Anterior cingulate cortex (tissue), 58 donors: ENCODE measurements at places on chromosomes 7 and 10.

DNA sequence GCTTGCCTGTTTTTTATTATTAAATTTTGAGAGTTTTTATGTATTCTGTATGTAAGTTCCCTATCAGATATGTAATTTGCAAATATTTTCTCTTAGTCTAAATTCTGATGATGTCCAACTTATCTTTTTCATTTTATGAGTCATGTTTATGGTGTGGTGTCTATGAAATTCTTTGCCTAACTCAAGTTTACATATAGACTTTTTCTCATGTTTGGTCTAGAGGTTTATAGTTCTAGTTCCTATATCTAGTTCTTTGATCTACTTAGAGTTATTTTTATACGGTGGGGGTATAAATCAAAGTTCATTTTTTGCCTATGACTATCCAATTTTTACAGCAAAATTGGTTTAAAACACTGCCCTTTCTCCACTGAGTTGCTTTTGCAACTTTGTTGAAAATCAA is 26.3 kb upstream of the CCDC7 start:
- no peak for DNase-seq

- DNase-seq: no peak
Observed at GRCh38 chr7:36372156-36372555, 17.5 kb upstream of the ANLN start.

GRCh38 chr7:51589111-51589510 is 272.5 kb upstream of the COBL start:
- DNase-seq: no peak

DNA sequence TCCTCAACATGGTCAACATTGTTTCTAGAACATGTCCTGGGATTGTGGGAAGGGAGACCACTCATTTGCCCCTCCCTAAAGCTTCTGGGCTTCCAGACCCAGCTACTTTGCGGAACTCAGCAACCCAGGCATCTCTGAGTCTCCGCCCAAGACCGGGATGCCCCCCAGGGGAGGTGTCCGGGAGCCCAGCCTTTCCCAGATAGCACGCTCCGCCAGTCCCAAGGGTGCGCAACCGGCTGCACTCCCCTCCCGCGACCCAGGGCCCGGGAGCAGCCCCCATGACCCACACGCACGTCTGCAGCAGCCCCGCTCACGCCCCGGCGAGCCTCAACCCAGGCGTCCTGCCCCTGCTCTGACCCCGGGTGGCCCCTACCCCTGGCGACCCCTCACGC is at the start of gene EPO:
EPO (plus strand) TSS at position 190 of the 392 bp plus-strand sequence. CDS start 513 bp downstream, outside the sequence.
- no peak for DNase-seq

GRCh38 chr7:133948588-133948987 is 178.6 kb upstream of the LRGUK start:
- no peak for DNase-seq

DNA sequence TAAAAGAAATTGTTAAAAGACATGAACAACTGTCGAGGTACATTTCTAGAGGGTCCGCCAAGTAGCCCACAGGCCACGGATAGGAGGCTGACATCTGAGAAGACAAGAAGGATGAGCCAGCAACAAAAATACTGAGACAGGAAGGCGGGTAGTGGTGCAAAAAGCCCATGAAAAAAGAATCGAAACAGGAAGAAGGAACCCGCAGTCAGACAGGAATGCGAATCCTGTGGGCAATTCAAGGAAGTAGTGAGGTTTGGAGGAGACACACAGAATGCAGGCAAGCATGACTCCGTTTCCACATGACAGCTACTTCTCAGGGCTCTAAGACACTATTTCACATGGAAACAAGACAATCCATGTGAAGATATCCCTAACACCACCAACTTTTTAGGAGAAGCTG is 125.2 kb downstream of the DOCK4 start:
- no peak for DNase-seq

GRCh38 chr10:112434988-112435619 is 11.6 kb downstream of the ZDHHC6 start:
- DNase-seq: no peak

DNA sequence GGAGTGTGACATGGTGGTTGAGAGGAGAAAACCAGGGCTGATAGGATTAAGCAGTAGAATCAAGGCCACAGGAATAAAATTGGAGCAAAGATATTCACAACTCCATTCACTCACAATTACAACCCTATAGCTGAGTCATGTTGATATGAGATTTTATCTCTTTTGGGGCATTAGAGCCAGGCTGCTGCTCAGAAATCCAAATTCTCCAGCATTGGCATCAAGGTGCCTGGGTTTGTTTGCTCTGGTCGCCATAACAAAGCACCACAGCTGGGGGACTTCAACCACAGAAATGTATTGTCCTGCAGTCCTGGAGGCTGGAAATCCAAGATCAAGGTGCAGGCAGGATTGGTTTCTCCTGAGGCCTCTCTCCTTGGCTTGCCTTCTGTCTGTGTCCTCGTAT is 52.5 kb upstream of the GRB10 start:
- no peak for DNase-seq

GRCh38 chr10:130745251-130745650 is 566.3 kb downstream of the TCERG1L start:
- no peak for DNase-seq

GRCh38 chr10:124599588-124600050 is 138.0 kb downstream of the LHPP start:
- no peak for DNase-seq

GRCh38 chr10:6153845-6154244 is 48.9 kb upstream of the PFKFB3 start:
- no peak for DNase-seq

DNA sequence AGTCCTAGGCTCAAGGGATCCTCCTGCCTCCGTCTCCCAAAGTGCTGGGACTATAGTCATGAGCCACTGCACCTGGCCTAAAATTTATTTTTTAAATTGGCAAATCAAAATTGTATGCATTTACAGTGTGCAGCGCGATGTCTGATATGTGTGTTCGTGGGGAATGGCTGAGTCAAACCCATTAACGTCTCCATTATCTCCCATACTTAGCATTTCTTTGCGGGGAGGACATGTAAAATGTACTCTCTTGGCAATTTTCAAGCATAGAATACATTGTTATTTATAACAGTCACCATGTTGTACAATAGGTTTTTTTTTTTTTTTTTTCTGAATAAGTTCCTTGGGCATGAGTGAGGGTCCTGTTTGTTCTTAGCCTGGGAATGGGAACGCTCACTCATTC is 3.8 kb downstream of the TMEM184A start:
- no peak for DNase-seq

GRCh38 chr10:38076687-38077086 is 17.4 kb upstream of the ZNF37A start:
- no peak for DNase-seq

DNA sequence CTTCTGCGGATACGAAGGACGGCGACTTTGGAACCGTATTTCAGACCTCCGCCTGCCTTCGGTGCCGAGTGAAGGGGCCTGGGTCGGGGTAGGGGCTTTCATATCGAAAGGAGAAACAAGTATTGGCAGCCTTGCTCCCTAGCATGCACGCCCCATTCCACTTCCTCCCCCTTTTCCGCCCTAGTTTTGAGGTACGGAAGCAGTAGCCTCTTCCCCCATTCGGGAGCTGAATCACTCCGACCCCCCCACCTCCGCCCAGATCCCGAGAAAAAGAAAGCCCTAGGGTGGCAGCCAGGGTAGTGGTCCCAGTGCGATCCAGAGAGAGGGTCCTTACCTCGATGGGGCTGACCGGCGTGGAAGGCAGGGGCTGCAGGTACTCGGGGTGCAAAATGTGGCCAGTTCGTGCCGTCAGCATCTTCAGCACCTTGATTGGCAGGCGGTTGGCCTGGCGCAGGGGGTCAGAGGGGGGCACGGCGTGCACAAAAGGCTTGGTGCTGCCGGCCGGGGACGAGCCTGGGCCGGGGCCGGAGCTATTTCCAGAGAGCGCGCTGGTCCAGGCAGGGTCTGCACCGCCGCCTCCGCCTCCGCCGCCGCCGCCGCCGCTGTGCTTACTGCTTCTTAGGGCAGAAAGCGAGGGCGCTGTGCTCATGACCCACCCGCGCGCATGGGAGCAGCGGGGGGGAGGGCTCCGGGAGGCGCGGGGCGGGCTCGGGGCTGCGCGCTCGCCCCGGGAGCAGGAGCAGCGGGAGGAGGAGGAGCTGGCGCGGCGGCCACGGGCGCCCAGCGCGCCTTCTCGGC is 594 bp downstream of the ZNF503 start:
- DNase-seq: peak; percentile 51

GRCh38 chr10:131145756-131146155 is 165.8 kb downstream of the TCERG1L start:
- DNase-seq: no peak

- DNase-seq: no peak
Observed at GRCh38 chr10:12156367-12157123, 27.1 kb downstream of the SEC61A2 start.

- no peak for DNase-seq
Observed at GRCh38 chr7:116805100-116805544, 57.3 kb upstream of the CAPZA2 start.

GRCh38 chr10:71264345-71265200 is 52.2 kb downstream of the UNC5B start:
- DNase-seq: no peak

- no peak for DNase-seq
Observed at GRCh38 chr7:128727239-128727638, 11.9 kb upstream of the CALU start.

- no peak for DNase-seq
Observed at GRCh38 chr10:87973635-87974034, 110.2 kb downstream of the PTEN start.

DNA sequence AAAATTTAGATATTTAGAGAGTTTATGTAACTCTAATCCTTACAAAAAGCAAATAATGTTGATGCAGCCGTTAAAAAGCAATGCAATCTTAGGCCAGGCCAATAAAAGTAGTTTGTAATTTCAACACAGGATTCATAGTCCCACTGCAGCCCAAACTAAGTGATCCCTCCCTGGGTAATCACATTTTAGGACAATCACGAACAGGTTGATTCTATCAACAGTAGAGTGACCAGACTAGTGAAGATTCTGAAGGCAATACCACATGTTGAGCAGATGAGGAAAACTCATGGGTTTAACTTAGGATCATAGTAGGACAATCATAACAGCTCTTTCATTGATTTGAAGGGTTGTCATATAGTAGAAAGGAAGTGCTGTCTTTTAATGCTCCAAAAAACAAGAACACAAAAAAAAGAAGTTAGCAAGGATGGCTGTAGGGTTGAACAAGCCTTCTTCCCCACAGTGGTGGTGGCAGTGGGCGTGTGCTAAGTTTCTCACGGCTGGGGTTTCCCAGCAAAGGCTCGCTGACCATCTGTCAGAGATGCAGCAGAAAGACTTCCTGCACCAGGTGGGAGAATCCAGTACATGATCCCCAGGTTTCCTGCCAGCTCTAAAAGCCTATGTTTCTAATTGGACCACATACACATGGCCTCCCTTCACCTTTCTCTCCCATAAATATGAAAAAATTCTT is 212.2 kb downstream of the CHRM2 start:
- DNase-seq: peak; percentile 6

GRCh38 chr10:115931309-115931708 is 341.7 kb downstream of the GFRA1 start:
- no peak for DNase-seq

- no peak for DNase-seq
Observed at GRCh38 chr10:17616403-17617030, 657 bp downstream of the HACD1 start.

DNA sequence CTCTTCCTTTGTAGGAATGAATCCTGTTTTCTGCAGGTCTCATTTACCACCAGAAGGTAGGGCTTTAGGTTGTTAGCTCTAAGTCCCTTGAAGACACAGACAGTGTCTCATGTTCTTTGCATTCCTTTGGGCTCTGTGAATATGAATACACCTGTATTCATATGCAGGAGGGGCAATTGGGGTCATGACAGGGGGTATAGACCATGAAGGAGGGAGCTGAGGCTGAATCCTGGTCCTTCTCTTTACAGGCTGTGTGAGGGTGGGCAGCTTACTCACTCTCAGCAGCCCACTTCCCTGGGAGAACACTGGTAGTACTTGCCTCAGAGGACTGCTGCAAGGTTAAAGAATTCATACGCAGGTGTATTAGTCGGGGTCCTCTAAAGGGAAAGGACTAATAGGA is 267.2 kb upstream of the MGMT start:
- no peak for DNase-seq

DNA sequence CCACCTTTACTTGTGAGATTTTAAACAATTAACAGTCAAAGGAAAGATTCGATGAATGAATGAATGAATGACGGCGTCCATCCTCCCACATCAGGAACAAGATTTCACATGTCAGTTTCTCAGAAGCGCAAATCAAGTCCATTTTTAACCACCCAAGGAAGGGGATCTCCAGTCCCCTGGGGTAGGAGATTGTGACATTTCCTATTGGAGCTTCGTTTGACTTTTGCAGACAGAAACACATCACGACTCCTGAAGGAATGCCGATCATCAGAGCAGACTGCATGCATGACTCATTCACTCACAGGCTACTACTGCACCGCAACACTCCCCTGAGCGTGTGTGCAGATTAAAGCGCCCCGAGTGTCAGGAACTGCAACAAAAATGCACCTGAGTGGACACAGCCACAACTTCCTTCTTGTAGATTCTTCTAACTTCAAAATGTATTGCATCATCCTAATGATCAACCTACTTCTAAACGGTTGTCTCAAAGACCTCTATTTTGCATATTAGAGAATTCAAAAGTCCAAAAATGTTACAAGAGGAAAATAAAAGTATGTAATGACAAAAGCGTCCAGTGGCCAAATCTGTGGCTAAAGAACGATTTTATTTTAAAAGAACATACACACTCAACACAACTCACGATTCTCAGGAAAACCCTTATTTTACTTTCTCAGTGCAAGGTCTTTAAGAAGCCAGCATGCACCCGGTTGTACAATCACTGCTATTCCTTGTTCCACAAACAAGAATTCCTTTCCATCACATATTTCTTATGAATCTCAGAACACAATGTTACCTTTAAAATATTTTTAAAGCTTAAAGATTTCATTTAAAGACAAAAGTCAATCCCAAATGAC is 172.6 kb downstream of the FAM107B start:
- DNase-seq: no peak

- DNase-seq: peak; percentile 43
Observed at GRCh38 chr7:73704640-73705550, 14.6 kb downstream of the STX1A start.

- no peak for DNase-seq
Observed at GRCh38 chr7:36736899-36737211, 12.6 kb upstream of the AOAH start.

GRCh38 chr10:116720668-116721546 is 21.5 kb downstream of the HSPA12A start:
- DNase-seq: no peak

- DNase-seq: no peak
Observed at GRCh38 chr7:83925860-83926259, 268.7 kb downstream of the SEMA3A start.

DNA sequence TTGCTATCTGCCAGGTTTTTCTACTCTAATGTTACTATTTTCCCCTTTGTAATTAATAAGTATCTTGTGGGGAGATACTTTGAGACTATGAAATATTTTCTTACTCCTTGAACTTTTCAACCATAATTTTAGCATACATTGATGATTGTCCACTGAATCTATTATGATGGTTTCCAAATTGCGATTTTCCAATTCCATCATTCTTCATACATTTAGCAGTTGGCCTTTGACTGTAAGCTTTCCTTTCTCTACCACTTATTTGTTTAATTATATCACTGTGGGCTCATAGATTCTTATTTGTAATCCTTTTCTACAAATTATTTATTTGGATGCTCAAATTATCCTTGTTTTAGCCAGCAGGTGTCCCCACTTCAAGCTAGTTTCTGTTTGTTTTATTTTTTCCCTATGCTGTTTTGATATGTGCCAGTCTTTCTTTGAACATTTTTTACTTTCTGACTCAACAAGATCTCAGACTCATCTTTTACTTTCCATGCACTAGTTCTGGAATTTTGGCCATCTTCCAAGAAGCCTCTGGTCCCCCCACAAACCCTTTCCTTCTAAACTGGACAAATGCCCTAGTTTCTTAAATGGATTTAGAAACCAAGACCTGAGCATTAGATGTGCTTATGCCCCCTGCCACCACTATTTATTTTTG is 11.4 kb upstream of the MRPS16 start:
- DNase-seq: no peak
